ENCODE measurements at places on chromosomes 6 and 20.

- no peak for DNase-seq
Observed at GRCh38 chr6:101818051-101818450, 424.5 kb downstream of the GRIK2 start.

GRCh38 chr6:106444777-106445507 lies 84.4 kb downstream of the CRYBG1 start:
- DNase-seq = peak; percentile 80

GRCh38 chr6:33411632-33412005 lies 805 bp downstream of the PHF1 start:
- DNase-seq = no peak

DNA sequence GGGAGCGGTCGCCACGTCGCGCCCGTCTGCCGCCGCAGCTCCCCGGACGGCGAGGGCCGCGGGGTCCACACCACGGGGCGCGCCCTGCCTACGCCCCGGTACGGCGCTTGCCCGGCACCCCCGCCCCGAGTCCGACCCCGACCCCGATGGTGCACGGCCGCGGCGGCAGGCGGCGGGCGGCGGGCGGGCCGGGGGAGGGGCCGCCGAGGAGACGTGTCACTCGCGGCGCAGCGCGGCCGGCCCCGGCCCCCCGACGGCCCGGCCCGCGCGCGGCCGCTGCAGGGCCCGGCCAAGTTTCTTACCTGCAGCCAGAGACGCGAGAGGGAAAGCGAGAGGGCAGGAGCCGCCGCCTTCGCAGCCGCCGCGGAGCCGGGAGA lies 328 bp downstream of the RRBP1 start:
- DNase-seq = no peak

DNA sequence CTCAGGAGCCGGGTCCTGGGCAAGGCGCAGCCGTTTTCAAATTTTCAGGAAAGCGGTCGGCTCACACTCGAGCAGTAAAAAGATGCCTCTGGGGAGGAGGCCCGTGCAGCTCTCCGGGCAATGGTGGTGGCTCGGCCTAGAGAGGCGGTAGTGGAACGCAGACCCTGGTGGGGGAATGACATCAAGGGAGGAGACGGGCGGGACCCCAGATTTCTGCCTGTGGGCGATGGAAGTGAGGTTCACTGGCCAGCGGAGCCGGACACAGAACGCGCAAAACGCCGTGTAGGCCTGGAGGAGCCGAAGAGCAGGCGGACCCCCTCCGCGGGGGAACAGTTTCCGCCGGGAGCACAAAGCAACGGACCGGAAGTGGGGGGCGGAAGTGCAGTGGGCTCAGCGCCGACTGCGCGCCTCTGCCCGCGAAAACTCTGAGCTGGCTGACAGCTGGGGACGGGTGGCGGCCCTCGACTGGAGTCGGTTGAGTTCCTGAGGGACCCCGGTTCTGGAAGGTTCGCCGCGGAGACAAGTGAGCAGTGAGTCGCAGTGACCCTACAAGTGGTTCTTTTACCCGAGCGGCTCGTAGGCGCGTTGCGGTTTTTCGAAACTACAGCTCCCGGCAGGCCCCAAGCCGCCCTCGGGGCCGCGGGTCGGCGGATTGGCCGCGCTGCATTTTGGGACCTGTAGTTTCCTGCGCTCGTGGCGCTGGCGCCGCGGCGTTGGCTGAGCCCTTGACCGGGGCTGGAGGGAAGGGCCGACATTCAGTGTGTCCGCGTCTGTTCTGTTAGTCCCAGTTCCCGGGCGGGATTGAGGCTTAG lies at the start of gene RTEL1:
TSS of gene RTEL1 (plus strand) at position 376 of the 812 bp plus-strand sequence. CDS start 1,091 bp downstream, outside the sequence.
- DNase-seq = peak; percentile 95

DNA sequence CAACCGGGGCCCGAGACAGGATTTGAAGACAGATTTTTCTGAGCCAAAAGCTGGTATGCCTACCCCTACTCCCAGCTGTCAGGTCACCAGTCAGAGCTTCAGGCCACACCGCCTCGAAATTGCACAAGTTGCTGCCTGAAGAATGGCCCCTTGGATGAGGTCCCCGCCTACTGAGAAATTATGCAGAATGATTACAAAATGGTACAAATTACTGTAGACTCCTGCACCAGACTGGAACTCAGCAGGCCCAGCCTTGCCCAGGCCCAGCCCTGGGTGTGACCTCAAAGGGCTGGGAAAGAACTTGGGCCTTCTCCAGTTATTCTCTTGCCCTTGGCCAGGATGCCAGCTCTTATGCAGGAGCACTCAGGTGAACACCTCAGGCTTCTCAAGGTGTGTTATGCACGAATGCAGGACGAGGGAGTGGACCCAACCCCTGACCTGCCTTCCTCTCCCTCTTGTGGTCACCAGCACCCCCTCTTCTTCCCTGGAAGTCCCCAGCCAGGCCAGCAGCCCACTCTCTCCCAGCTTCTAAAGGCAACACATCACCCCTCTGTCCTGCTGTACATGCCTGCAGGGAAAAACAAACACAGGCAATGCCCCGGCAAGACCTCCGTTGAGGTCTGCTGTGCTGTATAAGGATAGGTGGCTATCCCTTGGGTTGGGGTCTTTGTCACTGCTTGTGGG lies 88.7 kb upstream of the NAA20 start:
- no peak for DNase-seq

- no peak for DNase-seq
Observed at GRCh38 chr20:55139173-55139765, 663.9 kb downstream of the DOK5 start.

DNA sequence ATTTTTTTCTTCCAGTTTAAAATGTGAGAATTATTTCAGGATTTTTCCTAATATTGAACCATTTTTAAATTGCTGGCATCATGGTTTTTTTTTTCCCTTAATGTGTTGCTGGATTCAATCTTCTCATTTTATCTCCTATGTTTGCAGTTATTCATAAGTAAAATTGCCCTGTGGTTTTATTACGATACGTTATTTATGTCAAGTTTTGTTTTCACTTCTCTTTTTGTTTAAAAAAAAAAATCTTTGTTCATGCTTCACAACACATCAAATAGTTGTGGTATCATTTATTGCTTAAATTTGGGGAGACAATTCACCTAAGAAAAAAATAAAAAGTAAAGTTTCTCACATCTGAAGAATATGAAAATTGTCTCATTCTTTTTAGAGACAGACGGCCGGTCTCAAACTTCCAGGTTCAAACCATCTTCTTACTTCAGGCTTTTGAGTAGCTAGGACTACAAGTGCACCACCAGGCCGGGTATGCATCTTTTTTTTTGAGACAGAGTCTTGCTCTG lies 239.3 kb upstream of the ID4 start:
- DNase-seq = no peak

Data from fibroblast of pulmonary artery (primary cell).